ENCODE measurements at places on chromosomes 3 and 15.

DNA sequence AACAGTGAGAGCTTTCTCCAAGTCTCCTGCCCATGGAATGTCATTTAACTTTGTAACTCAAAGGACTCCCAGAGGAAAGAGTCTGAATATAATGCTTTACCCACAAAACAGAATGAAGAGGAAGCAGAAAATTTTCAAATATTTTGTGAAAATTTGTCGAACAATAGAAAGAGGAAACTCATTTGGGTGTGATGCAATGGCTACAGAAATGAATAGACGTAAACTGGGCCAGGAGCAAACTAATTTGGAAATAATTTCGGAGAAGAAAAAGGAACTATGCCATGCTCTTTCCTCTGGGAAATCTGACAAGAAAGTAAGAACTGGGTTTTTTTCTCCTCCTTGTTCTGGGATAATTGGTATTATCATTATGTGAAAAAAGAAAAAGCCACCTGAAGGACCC is 11.2 kb upstream of the SUMF1 start:
- DNase-seq, result no peak

- no peak for DNase-seq
Observed at GRCh38 chr15:92102395-92102755, 248.9 kb downstream of the SLCO3A1 start.

DNA sequence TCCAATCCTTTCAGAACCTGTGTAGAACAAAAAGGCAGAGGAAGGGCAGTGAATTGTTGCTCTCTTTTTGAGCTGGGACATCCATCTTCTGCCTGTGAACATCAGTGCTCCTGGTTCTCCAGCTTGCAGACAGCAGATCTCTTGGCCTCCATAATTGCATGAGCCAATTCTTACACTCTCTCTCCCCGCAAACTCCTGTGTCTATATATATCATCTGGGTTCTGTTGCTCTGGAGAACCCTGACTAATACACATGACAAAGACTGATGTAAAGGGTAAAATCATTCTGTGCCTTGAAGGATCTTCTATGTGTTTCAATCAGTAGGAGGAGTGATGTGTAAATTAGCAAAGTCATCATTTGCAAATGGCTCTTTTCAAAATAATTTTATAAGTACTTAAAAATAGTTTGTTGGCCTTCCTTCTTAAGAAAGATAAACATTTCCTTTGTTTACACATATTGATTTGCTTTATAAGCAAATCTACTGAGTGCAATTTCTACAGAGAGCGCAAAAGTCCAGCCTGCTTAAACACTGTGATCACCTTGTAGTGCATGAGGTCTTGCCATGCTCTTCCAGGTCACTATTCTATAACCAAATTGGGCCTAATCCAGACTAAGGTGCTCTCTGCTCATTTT is 154.9 kb upstream of the ANKRD28 start:
- no peak for DNase-seq

GRCh38 chr15:96564546-96564945 is 234.0 kb downstream of the NR2F2 start:
- DNase-seq, result no peak
